Activated B cell treated with CpG ODN at 0.5 μM for 24 hours (primary cell): ENCODE measurements at places on chromosomes 12 and 14. TPM values are rescaled to one million over a fixed set of nuclear protein-coding genes. Genes with fewer than 3 reads are reported as not detected.
A peak's percentile ranks its signal among the peaks of the same experiment; 100 is the strongest.

GRCh38 chr12:88469154-88469553 lies 111.1 kb downstream of the KITLG start:
- no peaks in the 10 kb centered on the region for H3K36me3 ChIP-seq
- H3K27me3 ChIP-seq = no peaks in the 10 kb centered on the region
- DNase-seq = no peak
- H3K4me1 ChIP-seq = no peaks in the 10 kb centered on the region

SERPINA3 gene
- total RNA-seq = not detected in 2 replicates

GRCh38 chr14:30710876-30711275 lies 88.8 kb downstream of the SCFD1 start:
- H3K36me3 ChIP-seq = peaks cover 49% of the 10 kb centered on the region
- no peaks in the 10 kb centered on the region for H3K27me3 ChIP-seq
- H3K4me1 ChIP-seq = no peaks in the 10 kb centered on the region

WASHC4 gene
- 105 and 128 TPM in 2 replicates for total RNA-seq

DNA sequence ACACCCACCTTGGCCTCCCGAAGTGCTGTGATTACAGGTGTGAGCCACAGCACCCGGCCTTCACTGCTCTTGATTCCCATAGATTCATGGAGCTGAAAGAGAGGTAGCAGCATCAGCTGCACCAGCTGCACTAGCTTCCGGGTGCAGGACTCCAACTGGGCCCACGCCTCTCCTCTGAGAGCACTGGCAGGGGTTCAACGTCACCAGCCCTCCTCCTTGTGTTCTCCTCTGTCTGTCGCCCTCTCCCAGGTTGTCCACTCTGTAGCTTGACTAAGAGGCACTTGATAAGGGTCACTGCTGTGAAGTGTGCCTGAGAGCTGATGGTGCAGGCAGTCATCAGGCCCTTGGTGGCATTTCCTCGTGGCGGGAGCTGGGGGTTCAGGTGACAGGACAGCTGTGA lies 28.3 kb downstream of the MLXIP start:
- no peak overlapping the region for H3K27ac ChIP-seq
- H3K36me3 ChIP-seq = no peaks in the 10 kb centered on the region
- H3K4me1 ChIP-seq = peaks cover 49% of the 10 kb centered on the region
- peak overlapping the region; percentile 3 for H3K4me3 ChIP-seq
- DNase-seq = no peak

- DNase-seq = no peak
- no peaks in the 10 kb centered on the region for H3K4me1 ChIP-seq
These were observed 123.8 kb downstream of the KCNH5 start for GRCh38 chr14:62921466-62921865.

DNA sequence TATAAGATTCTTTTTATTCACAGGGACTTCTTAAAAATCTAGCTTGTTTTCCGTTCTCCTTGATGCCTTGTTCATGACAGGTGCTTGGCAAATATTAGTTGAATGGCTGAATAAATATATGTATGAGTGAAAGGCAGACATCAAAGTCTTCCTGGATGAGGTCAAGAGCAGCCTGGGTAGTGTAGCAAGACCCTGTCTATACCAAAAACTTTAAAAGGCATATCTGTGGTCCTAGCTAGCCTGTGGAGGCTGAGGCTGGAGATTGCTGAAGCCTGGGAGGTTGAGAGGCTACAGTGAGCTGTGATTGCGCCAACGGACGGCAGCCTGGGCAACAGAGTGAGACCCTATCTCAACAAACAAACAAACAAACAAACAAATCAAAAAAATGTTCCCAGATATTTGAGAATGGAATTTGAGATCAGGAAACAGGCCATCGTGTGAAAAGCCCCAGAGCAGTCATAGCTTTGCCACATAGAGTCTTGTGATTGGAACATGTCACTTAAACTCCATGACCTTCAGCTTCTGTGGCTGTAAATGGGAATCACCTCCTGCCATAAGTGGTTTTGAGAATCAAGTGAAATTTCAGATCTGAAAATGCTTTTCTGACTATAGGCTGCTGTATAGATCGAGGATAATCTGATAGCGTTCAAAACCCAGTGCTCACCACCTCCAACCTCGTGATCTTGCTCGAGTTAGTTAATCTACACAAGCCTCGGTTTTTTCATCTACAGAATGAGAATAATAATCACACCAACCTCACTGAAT lies 64.3 kb downstream of the ZFP36L1 start:
- peaks cover 74% of the 10 kb centered on the region for H3K4me1 ChIP-seq
- no peak for DNase-seq
- H3K36me3 ChIP-seq = no peaks in the 10 kb centered on the region
- H3K4me3 ChIP-seq = peak overlapping the region; percentile 42

DNA sequence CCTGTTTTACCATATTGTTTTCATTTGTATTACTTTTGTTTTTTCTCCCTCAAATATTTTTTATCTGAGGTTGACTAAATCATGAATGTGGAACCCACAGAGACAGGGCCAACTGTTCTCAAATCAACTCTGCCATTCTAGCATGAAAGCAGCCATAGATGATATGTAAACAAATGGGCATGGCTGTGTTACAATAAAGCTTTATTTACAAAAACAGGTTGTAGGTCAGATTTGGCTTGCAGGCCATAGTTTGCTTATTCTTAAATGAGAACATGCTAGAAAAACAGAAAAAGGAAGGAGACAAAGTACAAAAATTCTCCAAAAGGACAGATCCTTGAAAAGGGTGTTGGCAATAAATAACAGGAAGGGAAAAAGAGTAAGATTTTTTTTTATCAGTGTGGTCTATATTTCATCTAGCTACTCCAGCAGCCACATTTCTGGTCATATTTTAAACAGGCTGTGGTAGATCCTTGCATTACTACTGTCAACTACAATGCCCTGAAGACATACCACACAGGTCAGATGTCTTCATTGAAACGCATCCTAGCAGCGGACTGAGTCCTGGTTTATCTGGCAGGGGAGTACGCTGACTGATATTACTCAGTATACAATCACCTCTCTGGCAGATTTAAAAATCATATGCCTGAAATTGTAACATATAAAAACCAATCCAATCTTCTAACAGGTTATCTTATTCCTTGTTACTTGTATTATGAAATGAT lies 42.9 kb downstream of the SPPL3 start:
- H3K4me3 ChIP-seq = no peak overlapping the region
- peak overlapping the region; percentile 27 for H3K27ac ChIP-seq
- H3K27me3 ChIP-seq = no peaks in the 10 kb centered on the region
- peaks cover 47% of the 10 kb centered on the region for H3K4me1 ChIP-seq
- no peak for DNase-seq

DNA sequence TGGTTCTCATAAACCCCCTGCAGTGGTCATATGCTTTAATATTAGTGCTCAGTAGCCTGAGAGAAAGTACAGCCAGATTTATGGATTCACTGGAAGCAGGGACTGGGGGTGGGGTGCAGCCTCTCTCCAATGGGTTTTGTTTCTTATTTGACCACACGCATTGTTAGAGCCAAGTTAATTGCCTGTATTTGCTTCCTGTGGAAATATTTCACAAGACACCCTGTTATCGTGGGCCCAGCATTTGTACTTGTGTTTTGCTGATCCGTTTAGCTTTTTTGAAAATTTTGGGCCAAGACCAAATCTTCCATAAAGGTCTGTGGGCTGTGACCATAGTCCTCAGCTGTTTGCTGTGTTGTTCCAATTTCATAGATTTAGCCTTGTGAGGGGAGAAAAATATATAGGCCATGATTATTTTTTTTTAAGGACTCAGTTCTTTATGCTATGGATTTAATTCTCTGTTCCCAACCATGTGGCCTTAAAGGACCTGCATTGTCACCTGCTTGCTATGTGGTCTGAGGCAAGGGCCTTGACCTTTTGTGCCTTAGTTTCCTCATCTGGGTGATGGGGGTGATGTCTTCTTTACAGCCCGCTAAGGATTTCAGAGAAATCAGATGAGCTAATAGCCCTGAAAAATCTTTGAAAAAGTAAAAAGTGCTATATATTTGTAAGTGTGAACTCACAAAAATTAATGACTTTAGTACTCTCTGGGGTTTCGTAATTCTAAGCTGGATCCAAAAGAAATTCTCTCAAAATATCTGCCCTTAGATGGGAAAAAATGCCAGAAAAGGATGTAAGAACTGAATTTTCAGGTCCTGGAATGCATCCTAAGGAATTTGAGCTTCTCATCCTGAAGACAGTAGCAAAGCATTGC lies 370.2 kb downstream of the DPF3 start:
- DNase-seq = no peak
- peaks cover 92% of the 10 kb centered on the region for H3K4me1 ChIP-seq
- peaks cover 4% of the 10 kb centered on the region for H3K36me3 ChIP-seq
- H3K27ac ChIP-seq = peak overlapping the region; percentile 22

C14orf132 gene
- 0.05 and 0.16 TPM in 2 replicates for total RNA-seq

RGS6 gene
- total RNA-seq = not detected in 2 replicates

GRCh38 chr12:15669256-15669948 lies 119.8 kb downstream of the EPS8 start:
- H3K27me3 ChIP-seq = no peaks in the 10 kb centered on the region
- no peaks in the 10 kb centered on the region for H3K4me1 ChIP-seq
- no peak overlapping the region for H3K4me3 ChIP-seq
- DNase-seq = no peak
- no peak overlapping the region for H3K27ac ChIP-seq

GRCh38 chr12:2531371-2531770 lies 263.4 kb upstream of the FKBP4 start:
- no peak for DNase-seq
- no peaks in the 10 kb centered on the region for H3K36me3 ChIP-seq
- no peaks in the 10 kb centered on the region for H3K4me1 ChIP-seq
- H3K4me3 ChIP-seq = no peak overlapping the region

- DNase-seq = no peak
- no peak overlapping the region for H3K4me3 ChIP-seq
- no peaks in the 10 kb centered on the region for H3K4me1 ChIP-seq
- H3K27me3 ChIP-seq = peaks cover 11% of the 10 kb centered on the region
- no peak overlapping the region for H3K27ac ChIP-seq
- no peaks in the 10 kb centered on the region for H3K36me3 ChIP-seq
These were observed 6.0 kb downstream of the KITLG start for GRCh38 chr12:88574278-88574677.

- H3K36me3 ChIP-seq = no peaks in the 10 kb centered on the region
- H3K4me3 ChIP-seq = no peak overlapping the region
- peaks cover 9% of the 10 kb centered on the region for H3K27me3 ChIP-seq
- DNase-seq = no peak
- no peak overlapping the region for H3K27ac ChIP-seq
These were observed 24.4 kb upstream of the TC2N start for GRCh38 chr14:91891721-91892220.

- H3K4me1 ChIP-seq = peaks cover 55% of the 10 kb centered on the region
- DNase-seq = no peak
- no peak overlapping the region for H3K4me3 ChIP-seq
These were observed 15.1 kb downstream of the PHETA1 start for GRCh38 chr12:111353603-111354295.

OR9K2 gene
- not detected in 2 replicates for total RNA-seq

GRCh38 chr14:89757313-89757939 lies 197.1 kb downstream of the EFCAB11 start:
- H3K4me1 ChIP-seq = peaks cover 13% of the 10 kb centered on the region
- no peak overlapping the region for H3K27ac ChIP-seq
- H3K27me3 ChIP-seq = no peaks in the 10 kb centered on the region
- no peak overlapping the region for H3K4me3 ChIP-seq
- peaks cover 3% of the 10 kb centered on the region for H3K36me3 ChIP-seq

DNA sequence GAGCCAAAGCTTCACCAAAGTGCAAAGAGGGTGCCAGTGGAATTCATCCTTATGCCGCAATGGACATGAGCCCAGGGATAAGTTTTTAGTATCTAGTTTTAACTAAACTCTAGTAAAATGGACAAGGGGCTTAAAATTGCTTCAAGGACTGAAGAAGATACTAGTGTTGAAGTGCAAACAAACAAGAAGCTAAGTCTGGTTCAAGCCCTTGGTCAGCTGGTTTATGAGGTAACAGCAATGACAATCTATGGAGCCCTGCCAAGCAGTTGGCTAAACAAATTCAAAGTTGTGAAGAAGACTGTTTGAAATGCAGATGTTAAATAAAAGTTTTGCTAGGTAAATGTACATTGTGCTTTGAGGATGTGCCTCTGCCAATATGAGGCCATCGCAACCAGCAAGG lies 209.4 kb downstream of the KTN1 start:
- DNase-seq = no peak
- H3K27ac ChIP-seq = no peak overlapping the region
- H3K4me3 ChIP-seq = no peak overlapping the region
- H3K36me3 ChIP-seq = no peaks in the 10 kb centered on the region

ZNF605 gene
- total RNA-seq = 12.2 and 15.4 TPM in 2 replicates

DNA sequence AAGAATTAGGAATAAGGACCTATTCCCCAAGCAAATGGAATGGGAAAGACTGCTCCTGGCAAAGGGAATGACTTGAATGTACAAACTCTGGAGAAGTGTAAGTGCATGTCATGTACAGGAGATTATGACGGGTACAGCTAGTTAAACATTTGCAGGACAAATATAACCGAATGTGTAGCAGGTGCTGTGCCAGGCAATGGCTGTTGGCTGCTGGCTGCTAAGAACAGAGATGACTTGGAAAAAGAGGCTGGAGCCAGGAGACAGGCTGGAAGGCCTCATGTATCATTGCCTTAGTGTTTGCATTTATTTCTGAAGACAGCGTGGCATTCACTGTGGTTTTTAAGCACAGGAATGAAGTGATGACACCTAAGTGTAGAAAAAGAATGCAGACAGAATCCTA lies 136.8 kb downstream of the TTC8 start:
- H3K27me3 ChIP-seq = peaks cover 8% of the 10 kb centered on the region
- H3K4me3 ChIP-seq = no peak overlapping the region
- H3K4me1 ChIP-seq = no peaks in the 10 kb centered on the region
- no peaks in the 10 kb centered on the region for H3K36me3 ChIP-seq

PA2G4 gene
- total RNA-seq = 137 and 155 TPM in 2 replicates

- H3K4me3 ChIP-seq = no peak overlapping the region
- no peaks in the 10 kb centered on the region for H3K27me3 ChIP-seq
- peaks cover 7% of the 10 kb centered on the region for H3K36me3 ChIP-seq
- no peak overlapping the region for H3K27ac ChIP-seq
- no peak for DNase-seq
These were observed 43.9 kb downstream of the BHLHE41 start for GRCh38 chr12:26080911-26081310.

GRCh38 chr12:48788854-48789775 lies at the start of gene ADCY6:
Gene ADCY6, minus strand, starts transcription at chr12:48789089. Its CDS starts 5,655 bp downstream, at chr12:48783434.
- no peak within 1 kb of the TSS for H3K27ac ChIP-seq
- peaks cover 45% of the 10 kb centered on the region for H3K27me3 ChIP-seq
- no peak for DNase-seq
- peaks cover 14% of the 10 kb centered on the region for H3K4me1 ChIP-seq
- H3K36me3 ChIP-seq = no peaks in the 10 kb centered on the region

- DNase-seq = no peak
- H3K27ac ChIP-seq = no peak overlapping the region
- H3K36me3 ChIP-seq = no peaks in the 10 kb centered on the region
- H3K27me3 ChIP-seq = no peaks in the 10 kb centered on the region
- H3K4me3 ChIP-seq = no peak overlapping the region
- peaks cover 57% of the 10 kb centered on the region for H3K4me1 ChIP-seq
These were observed 15.7 kb upstream of the FBRSL1 start for GRCh38 chr12:132474237-132474741.
